ENCODE measurements at places on chromosomes 5 and 9.

DNA sequence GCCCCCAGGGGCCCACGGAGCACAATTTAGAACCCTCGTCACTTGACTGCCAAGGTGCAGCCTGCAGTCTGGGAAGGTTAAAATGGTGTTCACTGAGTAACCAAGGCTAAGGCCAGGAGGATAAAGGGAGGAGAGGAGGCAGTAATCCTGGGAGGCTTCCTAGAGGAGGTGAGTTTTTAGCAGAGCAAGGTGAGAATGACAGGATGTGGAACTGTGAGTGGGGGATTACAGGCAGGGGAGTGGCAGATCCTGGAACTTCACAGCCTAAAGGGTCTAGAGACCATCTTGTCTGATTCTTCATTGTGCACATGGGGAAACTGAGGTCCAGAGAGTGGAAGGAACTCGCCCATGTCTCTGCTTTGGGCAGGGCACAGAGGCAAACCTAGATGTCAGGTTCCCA is 42.5 kb upstream of the ASS1 start:
- no peak for DNase-seq

- DNase-seq: no peak
Observed at GRCh38 chr5:69444127-69444754, 29.3 kb downstream of the MARVELD2 start.

DNA sequence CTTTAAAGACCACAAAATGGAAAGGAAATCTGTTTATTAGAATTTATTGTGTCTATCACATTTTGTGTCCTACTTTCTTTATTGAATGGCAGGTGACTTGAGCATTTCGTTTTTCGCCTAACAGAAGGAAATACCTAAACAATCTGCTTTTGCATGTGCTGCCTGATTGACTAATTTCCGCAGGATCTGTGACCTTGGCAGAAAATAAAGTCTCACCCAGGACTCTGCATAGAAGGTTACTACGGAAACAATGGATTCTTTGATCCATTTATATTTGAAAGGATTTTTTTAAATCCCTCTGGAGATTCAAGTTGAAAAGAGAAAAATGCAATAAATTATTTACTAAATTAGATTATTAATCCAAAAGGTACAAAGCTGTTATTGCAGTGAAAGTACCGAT is 61.0 kb upstream of the CAST start:
- DNase-seq: no peak

- DNase-seq: no peak
Observed at GRCh38 chr5:52024359-52024758, 641.1 kb downstream of the ISL1 start.

DNA sequence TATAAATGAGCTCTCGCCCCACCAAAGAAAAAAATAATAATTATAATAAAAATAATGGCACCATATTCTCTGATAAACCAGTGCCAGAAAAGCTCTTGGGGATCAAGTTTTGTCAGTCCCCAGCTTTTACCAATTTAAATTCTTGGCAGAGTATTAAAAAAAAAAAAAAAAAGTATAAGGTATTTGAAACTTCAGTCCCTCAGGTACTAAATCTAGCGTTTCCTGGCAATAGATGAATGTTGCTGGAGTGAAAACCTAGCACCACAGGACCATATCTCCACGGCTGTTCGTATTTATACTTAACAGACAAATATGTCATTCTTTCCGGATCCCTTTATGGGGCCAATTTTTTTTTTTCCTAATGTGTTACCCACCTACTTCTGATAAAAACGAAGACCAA is 646.2 kb downstream of the CCDC171 start:
- no peak for DNase-seq

GRCh38 chr9:136441681-136442245 is 2.1 kb upstream of the INPP5E start:
- no peak for DNase-seq

DNA sequence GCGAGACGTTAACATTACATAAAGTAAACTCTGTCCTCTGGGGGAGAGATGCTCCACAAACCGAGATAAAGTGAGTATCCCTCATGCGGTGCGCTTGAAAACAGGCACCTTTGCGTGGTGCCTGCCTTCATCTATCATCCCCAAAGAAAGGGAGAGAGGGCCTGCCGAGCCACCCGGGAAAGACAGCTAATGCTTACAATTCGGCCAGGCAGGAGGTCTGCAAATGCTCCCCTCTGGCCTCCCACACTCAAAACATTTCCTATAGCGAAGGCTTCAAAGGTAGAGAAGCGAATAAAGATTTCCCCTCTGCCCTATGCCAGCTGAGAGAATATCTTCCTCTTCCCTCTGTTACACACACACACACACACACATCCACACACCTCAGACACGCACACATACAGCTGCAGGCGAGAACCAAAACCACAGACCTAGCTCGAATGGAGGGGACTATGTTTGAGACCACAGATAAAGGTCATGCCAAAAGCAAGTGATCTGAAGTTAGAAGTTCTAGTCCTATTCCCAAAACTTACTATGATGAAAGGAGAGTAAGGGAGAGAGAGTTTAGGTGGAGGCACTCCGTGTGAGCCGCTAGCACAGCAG is 132.8 kb downstream of the CRB2 start:
- DNase-seq: no peak

DNA sequence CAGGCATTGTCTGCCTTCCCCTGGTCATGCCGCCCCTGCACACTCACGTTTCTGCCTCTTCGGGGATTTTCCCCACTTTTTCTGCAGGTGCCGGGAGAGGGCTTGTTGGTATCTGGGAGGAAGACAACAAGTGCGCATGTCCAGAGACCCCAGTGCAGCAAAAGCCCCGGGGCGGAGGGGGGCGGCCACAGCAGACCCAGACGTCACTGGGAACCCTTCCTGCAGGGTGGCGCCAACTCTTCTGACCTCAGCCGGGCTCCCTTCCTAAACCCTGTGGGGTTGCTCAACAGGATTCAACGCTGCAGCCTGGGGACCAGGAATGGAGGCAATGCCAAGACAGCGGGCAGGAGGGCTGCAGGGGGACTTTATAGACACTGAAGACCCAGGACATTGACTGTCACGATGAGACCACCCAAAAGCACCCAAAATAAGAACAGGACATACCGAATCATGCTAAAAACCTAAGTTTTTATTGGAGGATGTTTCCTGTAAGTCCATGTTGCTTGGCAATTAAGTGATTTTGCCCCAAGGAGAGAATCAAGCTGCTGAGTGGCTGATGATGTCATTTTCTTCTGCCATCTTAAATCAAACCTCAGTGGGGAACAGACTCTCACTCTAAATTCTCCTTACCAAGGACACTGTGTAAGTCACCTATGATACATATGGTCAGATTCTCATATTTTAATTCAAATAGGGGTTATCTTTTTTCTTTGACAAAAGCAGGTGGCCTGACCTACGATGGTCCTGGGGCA is 62.9 kb upstream of the SIMC1 start:
- DNase-seq: no peak

- DNase-seq: no peak
Observed at GRCh38 chr5:57911438-57911837, 428.8 kb upstream of the ACTBL2 start.

- no peak for DNase-seq
Observed at GRCh38 chr9:93392974-93393373, 58.5 kb upstream of the FAM120A start.

DNA sequence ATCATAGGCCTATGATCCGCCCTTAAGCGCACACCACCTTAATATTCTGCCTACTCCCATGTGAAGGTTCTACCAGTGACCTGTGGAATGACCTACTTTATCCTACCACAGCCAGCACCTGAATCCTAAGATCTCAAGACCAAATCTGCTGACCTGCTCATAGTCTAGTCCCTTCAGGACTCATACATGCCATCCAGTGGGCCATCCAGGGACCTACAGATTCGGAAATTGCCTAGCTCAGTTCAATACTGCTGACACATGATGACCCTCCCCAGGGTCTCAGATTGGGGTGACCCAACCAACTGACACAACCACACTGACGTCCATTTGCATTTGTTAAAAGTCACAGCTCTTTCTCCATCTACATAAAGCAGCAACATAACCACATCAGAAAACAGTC is 443.8 kb upstream of the ST8SIA4 start:
- DNase-seq: no peak

DNA sequence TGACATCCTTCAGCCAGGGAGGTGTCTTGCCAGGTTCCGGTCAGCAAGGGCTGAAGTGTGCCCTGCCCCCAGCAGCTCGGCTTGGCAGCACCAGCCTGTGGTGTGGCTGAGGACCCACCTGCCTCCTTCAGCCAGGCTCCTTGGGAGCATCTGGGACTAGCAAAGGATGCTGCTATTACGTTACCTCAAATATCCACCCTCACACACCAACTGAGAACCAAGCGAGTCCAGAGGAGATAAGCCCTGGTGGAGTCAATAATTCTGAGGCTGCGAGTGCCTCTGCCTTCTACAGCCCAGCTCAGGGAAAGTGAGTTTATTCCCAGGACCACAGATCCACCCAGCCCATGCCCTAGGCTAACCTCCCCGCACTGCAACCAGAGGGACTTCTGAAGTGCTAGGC is 57.1 kb upstream of the FSTL4 start:
- no peak for DNase-seq

- peak; percentile 33 for DNase-seq
Observed at GRCh38 chr5:91271999-91272398, 111.1 kb downstream of the ARRDC3 start.

- no peak for DNase-seq
Observed at GRCh38 chr9:87776481-87777379, 50.8 kb downstream of the CTSL start.

- no peak for DNase-seq
Observed at GRCh38 chr9:37026113-37026930, 7.7 kb downstream of the PAX5 start.

- peak; percentile 65 for DNase-seq
Observed at GRCh38 chr9:69155341-69156030, 18.6 kb upstream of the TJP2 start.

- no peak for DNase-seq
Observed at GRCh38 chr5:62375627-62376026, 28.1 kb downstream of the DIMT1 start.

DNA sequence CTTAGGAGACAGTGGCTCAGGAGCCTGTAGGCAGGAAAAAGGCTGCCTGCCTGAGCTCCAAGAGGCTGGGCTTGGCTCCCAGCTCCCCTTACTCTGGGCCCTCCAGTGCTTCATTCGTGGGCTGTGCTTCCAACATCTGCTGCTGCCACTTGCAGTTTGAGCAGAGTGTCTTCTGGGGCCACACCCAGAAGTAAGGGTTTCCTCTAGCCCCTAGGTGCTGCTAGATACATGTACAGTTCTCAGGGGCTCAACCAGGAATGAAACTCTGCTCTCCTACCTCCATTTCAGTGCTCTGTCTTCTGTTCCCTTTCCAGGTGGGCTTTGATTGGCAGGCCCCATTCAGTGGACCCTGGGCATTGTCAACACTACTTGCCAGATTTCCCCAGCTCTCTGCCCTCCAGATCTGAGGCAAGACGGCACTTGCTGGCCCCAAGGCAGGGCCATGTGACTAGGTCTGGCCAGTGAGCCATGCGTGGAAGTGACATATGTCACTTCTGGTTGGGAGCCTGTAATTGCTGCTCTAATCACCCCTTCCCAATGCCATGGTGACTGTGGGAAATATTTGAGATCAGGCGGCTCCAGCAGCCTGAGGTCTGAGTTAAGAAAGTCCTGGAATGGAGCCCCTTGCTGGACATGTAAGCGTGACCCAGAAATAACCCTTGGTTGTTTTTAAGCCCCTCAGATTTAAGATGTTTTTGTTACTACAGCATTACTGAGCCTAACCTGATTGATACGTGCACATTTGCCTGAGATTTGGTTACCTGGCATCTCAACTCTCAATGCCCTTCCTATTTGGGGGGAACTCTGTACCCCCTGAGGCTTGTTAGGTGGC is 9.4 kb upstream of the BOD1 start:
- DNase-seq: peak; percentile 46

GRCh38 chr9:120729791-120730241 is 15.5 kb upstream of the MEGF9 start:
- DNase-seq: no peak

- DNase-seq: no peak
Observed at GRCh38 chr5:173450188-173450587, 122.0 kb upstream of the STC2 start.

GRCh38 chr5:102545175-102545574 is 46.4 kb upstream of the SLCO6A1 start:
- no peak for DNase-seq

GRCh38 chr5:172379481-172379880 is 74.8 kb downstream of the SH3PXD2B start:
- no peak for DNase-seq

DNA sequence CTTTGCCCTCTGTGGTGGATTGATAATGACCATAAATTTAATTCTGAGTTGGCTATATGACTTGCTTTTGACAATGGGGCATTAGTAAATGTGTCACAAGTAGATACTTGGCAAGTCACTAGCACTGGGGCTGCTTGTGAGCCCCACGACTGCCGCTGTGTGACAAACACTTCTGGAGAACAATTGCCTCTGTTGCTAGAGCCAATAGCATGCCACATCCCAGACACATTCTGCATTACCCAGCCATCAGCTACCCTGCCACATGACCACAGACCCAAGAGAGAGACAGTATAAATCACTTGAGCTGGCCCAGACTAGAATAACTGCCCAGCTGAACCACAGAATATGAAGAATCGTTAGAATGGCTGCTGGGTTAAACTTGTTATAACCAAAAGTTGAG is 753.2 kb upstream of the DMAC1 start:
- DNase-seq: no peak

GRCh38 chr5:33339413-33339812 is 101.4 kb upstream of the TARS1 start:
- no peak for DNase-seq

DNA sequence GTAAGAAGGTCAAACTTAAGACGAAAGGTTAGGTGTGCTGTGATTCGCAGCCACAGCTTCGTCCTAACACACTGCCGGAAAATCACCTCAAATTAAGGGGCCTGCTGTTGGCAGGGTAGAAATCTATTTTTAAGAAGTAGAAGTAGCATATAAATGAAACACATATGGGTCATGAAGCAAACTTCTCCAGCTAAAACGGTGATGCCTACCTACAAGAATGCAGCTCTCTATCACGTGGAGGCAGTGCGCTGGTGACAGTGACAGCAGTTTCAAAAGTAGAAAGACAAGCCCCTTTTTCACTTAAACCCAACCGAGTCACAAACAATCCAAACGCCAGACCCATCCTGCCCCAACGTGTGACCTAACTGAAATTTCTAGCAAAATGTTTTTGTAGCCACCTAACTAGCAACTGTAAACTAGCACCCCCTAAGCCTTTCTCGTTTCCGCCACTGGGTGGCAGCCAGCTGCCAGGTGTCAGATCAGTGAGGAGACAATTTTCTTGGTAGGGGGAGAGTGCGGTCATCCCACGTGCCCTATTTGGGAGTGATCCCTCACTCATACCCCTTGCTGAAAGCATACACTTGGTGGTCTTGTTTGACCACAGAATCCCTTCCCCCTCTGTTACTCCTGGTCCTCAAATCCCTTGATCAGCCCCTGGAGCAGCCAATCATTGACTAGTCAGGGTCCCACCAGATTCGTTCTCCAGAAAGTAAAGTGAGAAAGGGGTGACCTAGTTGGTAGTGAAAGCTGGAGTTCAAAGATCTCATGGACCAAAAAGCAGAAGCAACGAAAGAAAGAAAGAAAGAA is 71.8 kb upstream of the MAMDC2 start:
- peak; percentile 58 for DNase-seq

- no peak for DNase-seq
Observed at GRCh38 chr5:91369480-91369879, 13.6 kb downstream of the ARRDC3 start.

All from GM20000 (cell line).